ENCODE measurements at places on chromosomes 7 and 10. TPM values are rescaled to one million over a fixed set of nuclear protein-coding genes. Genes with fewer than 3 reads are reported as not detected.

Gene UBN2
- total RNA-seq, result 4.9 TPM

Gene TCF7L2
- 34.1 TPM for total RNA-seq

Gene GDF2
- total RNA-seq, result not detected

Gene HTRA1
- 45.9 TPM for total RNA-seq

Gene GIMAP6
- 1.2 TPM for total RNA-seq

Gene EEPD1
- total RNA-seq, result 134 TPM

Gene GTF2IRD1
- 19.9 TPM for total RNA-seq

Gene NPSR1
- total RNA-seq, result not detected

Gene SHH
- total RNA-seq, result 11.0 TPM

Gene SPDYE5
- total RNA-seq, result not detected

Gene ADAM12
- 6.4 TPM for total RNA-seq

Gene AKR1C4
- not detected for total RNA-seq

Gene JCAD
- total RNA-seq, result 3.5 TPM

Gene H2BK1
- not detected for total RNA-seq

Gene FKBP6
- total RNA-seq, result not detected

Gene CDC14C
- total RNA-seq, result not detected

Gene FAM25A
- not detected for total RNA-seq

Gene DLX6
- total RNA-seq, result not detected

Gene CEP55
- 0.58 TPM for total RNA-seq

Gene CALML3
- total RNA-seq, result not detected

Gene MACC1
- total RNA-seq, result 5.8 TPM

Gene AZGP1
- total RNA-seq, result 6.8 TPM

Gene PANK1
- total RNA-seq, result 6.1 TPM

Gene RAPGEF5
- total RNA-seq, result 99.7 TPM

Gene CYP2C9
- total RNA-seq, result 15.1 TPM

Gene SFXN2
- total RNA-seq, result 267 TPM

Gene HPS6
- 17.5 TPM for total RNA-seq

Gene BLVRA
- 33.5 TPM for total RNA-seq

Gene IFIT1B
- total RNA-seq, result not detected

Gene NUTM2E
- total RNA-seq, result not detected

Gene PTN
- total RNA-seq, result 47.4 TPM

Gene PRSS37
- not detected for total RNA-seq

Gene LRIT1
- not detected for total RNA-seq

Gene GALNT17
- total RNA-seq, result not detected

Gene ZPBP
- not detected for total RNA-seq

Gene CALD1
- total RNA-seq, result 1,007 TPM

Gene IL6
- total RNA-seq, result not detected

Gene ECHS1
- 5.3 TPM for total RNA-seq

Gene ENO4
- total RNA-seq, result not detected
